Stimulated activated CD4-positive, alpha-beta T cell treated with anti-CD3 and anti-CD28 coated beads, Interleukin-4, amount 100 ng/mL, for 4 hours (primary cell): ENCODE measurements at places on chromosomes 3 and 15.

DNA sequence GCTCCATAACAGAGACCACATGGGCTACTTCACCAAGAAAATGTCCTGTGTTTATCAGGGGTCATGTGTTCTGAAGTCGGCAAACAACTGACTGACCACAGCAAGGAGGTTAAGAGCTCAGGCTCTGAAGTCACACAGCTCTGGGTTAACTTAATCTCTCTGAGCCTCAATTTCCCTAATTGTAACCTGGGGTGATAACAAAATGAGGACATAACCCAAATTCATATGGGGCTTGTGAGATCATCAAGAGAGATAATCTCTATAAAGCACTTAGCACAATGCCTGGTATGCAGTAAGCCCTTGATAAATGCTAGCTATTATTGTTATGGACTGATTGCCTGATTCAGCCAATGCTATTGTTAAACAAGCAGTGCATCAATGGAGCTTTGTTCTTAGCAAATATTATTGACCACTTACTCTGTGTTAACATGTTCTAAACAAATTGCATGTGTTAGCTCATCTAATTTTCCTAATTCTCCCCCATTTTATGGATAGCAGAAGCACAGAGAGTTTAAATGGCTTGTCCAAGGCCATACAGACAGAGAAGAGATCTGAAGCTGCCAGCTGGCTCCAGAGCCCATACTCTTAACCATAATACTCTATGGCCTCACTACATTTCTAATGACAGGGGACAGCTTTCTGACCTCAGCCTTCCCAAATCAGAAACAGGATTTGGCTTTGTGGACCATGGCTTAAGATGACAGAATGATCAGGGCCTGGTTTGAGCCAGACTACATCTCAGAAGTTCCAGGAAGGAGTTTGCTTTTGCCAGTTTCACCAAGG is 78.3 kb downstream of the SHQ1 start:
- DNase-seq: no peak

GRCh38 chr3:121793078-121793477 is 41.8 kb downstream of the IQCB1 start:
- no peak for DNase-seq

DNA sequence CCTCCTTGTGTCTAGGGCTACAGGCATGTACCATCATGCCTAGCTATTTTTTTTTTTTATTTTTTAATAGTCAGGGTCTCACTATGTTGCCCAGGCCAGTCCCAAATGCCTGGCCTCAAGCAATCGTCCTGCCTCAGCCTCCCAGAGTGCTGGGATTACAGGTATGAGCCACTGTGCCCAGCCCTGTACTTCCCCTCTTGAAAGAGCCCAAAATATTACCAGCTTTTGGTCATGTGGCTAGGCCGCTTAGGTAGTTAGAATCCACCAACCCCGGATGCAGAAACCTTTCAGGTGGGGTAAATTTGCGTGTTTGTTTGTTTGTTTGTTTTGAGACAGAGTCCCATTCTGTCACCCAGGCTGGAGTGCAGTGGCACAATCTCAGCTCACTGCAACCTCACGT is 132.8 kb upstream of the C2CD4B start:
- no peak for DNase-seq

- no peak for DNase-seq
These were observed 8.1 kb downstream of the ARIH1 start for GRCh38 chr15:72482275-72482674.

- no peak for DNase-seq
These were observed 6.8 kb downstream of the UBE2E2 start for GRCh38 chr3:23209747-23210487.

- peak; percentile 64 for DNase-seq
These were observed 44.8 kb upstream of the RNU6-1 start for GRCh38 chr15:67884514-67885174.

GRCh38 chr15:47003568-47003967 is 713.7 kb upstream of the SEMA6D start:
- DNase-seq: no peak

- DNase-seq: peak; percentile 27
These were observed 14.8 kb downstream of the MYL3 start for GRCh38 chr3:46848271-46849044.

DNA sequence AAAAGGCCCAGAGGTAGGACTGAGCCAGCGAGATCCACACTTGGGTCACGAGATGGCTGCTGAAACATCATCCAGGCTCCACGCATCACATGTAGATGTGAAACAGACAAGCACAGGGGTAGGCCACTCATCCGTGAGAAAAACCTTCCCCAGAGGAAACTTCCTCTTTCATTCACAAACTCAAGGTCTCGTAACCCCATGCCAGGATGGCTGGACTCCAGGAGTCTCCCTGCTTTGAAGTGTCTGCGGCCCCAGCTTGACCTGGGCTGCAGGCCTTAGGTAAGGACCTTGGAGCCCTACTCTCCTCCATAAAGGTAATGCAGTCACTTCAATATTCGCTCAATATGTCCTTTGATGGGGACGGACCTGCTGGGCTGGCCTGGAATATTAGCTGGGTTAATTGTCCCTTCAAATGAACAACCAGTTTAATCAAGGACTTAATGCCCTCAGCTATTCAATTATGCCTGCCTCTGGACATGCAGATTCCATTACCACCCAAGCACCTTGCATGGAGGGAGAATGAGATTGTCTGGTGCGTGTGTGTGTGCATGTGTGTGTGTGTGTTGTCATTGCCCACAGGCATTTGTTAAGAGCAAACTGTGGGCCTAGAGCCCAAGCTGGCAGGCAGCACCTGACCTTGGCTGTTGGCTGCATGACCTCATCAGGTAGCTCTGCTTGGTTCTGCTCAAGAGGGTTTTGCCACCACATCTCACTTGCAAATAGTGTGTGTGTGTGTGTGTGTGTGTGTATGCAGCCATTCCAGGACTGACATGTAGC is 186.9 kb upstream of the TLE3 start:
- DNase-seq: no peak

DNA sequence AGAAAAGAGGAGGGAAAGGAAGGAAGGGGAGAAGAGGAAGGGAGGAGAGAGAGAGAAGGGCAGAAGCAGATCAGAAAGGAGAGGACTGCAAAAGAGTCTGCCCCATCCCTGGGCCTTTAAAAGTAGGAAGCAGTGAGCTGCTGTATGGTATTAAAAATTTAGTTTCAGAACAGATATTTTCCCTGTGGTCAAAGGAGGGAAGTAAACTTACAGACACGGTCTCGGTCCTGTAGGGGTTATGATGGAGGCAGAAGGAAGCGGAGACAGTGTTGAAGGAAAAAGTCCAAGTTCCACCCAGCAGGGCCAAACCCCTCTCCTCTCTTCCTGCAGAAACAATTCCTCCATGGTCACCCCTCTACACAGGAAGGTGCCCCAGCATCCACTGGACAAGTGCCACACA is 122.0 kb upstream of the PROK2 start:
- no peak for DNase-seq

DNA sequence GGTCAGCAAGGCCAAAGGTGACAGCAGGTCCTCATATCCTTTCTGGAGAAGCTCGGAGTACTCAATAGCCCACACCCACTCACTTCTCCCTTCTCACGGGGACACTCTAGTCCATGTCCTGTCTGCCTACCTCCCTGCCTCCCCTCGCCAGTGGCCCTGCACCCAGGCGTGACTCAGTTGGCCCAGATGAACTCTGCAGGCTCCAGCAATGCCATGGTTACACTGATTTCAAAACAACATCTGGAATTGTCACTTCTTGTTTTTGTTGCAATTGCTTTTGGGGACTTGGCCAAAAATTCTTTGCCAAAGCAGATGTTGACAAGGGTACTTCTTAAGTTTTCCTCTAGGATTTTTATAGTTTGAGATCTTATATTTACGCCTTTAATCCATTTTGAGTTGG is 13.0 kb downstream of the IL16 start:
- no peak for DNase-seq

DNA sequence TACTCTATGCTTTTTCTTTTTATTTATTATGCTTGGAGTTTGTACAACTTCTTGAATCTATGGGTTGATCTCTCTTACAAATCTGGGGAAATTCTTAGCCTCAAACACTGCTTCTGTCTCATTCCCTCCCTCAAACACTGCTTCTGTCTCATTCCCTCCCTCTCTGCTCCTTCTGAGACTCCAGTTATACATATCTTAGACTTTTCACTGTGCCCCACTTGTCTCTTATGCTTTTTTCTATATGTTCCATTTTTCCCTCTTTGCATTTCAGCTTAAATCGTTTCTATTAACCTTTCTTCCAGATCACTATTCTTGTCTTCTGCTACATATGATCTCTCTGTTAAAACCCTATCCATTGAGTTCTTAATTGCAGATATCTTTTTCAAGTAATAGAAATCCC is 50.4 kb downstream of the RFTN1 start:
- no peak for DNase-seq

- DNase-seq: no peak
These were observed 115.7 kb downstream of the MBNL1 start for GRCh38 chr3:152384412-152384811.

DNA sequence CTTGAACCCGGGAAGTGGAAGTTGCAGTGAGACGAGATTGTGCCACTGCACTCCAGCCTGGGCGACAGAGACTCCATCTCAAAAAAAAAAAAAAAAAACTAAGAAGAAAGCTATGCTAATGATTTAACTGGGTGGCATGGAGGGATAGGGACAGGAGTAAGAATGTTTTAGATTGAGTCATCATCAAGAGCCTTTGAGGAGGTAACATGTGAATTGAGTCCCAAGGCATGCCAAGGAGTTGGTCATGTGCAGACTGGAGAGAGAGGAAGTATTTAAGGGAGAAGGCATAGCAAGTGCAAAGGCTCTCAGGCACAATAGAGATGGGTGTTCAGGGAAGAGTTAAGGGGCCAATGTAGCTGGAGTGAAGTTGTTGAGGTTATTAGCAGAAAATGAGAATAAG is 9.1 kb downstream of the BNC1 start:
- no peak for DNase-seq

GRCh38 chr3:68706536-68706935 is 225.8 kb downstream of the TAFA4 start:
- no peak for DNase-seq

DNA sequence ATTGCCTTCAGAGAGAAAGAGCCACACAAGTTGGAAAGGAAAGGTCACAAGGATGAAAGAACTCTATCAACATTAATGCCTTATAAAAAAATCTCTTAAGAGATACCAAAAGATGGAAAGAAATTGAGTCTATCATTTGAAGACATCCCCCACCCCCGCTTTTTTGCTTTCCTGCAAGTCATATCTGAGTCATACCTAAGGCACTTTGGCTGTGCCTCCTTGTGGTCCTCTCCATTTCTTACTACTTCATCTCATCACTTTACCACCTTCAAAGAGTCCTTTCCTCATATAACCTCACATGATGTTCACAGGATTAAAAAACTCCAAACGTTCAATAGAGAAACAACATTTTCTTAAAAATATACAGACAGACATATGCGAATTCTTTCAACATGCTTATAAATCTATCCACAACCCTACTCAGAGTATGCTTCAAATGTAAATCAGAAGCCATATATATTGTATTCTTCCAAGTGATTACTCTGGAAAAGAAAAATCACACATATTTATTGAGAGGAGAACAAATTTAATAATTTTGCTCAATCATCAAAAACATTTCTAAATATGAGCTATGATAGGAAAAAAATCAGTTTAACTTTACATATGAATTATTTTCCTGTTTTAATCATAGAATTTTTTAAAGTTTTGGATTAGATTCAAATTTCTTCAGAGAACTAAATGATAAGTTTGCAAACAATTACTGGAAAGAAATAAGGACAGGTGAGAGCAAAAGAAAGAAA is 1003.9 kb upstream of the CFAP20DC start:
- DNase-seq: peak; percentile 75

DNA sequence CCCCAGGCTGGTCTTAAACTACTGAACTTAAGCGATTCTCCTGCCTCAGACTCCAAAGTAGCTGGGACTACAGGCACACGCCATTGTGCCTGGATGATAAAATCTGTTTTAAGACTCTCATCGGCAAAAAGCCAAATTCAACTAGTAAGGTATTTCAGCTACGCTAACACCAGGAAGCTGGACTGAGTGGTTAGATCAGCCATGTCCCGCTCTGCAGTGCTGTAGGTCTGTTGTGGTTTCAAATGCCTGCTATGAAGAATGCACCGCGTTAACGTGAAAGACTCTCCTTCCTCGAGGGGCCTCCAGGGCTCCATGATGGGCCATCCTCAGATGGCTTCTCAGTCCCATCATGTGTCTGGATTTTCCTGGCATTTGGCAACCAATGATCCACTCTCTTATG is 70.2 kb downstream of the PCOLCE2 start:
- no peak for DNase-seq

GRCh38 chr3:196938124-196938523 is 4.2 kb downstream of the NCBP2 start:
- DNase-seq: no peak

GRCh38 chr3:72591522-72592421 is 256.5 kb downstream of the SHQ1 start:
- no peak for DNase-seq

DNA sequence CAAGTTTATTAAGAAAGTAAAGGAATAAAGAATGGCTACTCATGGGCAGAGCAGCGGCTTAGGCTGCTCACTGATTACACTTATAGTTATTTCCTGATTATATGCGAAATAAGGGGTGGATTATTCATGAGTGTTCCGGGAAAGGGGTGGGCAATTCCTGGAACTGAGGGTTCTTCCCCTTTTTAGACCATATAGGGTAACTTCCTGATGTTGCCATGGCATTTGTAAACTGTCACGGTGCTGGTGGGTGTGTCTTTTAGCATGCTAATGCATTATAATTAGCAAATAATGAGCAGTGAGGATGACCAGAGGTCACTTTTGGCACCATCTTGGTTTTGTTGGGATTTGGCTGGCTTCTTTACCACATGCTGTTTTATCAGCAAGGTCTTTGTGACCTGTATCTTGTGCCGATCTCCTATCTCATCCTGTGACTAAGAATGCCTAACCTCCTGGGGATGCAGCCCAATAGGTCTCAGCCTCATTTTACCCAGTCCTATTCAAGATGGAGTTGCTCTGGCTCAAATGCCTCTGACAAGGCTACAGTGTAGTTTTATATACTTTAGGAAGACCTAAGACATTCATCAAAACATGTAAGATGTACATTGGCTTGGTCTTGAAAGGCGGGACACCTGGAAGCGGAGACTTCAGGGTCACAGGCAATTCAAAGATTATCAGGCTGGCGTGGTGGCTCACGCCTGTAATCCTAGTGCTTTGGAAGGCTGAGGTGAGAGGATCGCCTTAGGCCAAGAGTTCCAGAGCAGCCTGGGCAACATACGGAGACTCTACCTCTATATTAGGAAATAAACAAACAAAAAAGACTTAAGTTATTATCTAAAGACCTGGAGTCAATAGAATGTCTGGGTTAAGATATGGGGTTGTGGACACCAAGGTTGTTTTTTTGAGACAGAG is 3.2 kb upstream of the BLOC1S6 start:
- no peak for DNase-seq

- DNase-seq: no peak
These were observed 6.7 kb downstream of the FAM162A start for GRCh38 chr3:122390665-122391064.
